ENCODE measurements at places on chromosomes 5 and 9.

- DNase-seq = peak; percentile 96
Measured at GRCh38 chr9:113454914-113455761, 8.4 kb upstream of the RGS3 start.

GRCh38 chr9:73037613-73038012 is 84.8 kb upstream of the ALDH1A1 start:
- no peak for DNase-seq

- no peak for DNase-seq
Measured at GRCh38 chr5:126694403-126694802, 82.5 kb upstream of the LMNB1 start.

DNA sequence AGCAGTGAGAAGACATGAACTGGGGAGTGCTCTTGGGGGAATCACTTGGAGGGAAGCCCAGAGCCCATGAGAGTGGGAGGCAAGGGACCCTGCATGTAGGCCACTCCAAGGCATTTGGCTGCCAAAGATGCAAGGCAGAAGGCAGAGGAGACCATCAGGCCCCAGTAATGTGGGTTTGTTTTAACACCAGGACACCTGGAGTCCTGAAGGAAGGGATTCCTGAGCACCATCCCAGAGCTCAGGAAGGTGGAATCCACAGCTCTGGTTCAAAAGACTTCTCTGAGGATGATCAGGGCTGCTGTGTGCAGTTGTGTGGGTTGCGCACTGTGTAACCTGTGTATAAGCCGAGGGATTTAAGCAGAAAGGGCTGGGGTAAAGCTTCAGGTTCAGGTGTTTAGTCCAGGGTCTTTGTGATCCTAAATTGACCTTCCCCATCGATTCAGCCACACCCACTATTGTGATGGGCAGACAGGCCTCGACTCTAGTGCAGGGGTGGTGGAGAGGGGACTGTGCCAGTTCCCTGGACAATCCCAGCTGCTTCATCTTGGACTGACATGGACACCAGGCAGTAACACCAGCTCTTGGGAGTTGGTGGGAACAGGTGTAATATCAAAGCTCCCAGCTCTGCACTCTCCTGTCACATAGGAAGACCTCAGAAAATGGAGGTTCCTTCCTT is 11.0 kb downstream of the B4GALT7 start:
- no peak for DNase-seq

GRCh38 chr5:74306845-74307244 is 333.7 kb downstream of the ENC1 start:
- DNase-seq = no peak

DNA sequence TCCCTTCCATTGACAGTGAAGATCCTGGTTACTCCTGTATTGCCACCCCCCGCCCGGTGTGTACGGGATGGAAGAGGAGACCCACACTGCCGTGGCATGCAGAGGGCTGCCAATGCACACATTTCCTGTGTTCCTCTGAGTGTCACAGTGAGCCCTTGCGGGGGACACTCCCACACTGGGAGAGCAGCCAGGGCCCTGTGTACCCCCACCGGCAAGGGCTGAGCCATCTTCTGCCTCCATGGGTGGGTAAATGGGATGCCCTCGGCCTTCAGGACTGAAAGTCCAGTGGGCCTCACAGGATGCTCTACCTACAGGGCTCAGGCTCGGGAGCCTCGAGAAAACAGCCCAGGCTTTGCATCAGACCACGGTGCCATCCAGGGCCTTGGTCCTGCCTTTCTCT is 18.1 kb downstream of the IRX1 start:
- no peak for DNase-seq

DNA sequence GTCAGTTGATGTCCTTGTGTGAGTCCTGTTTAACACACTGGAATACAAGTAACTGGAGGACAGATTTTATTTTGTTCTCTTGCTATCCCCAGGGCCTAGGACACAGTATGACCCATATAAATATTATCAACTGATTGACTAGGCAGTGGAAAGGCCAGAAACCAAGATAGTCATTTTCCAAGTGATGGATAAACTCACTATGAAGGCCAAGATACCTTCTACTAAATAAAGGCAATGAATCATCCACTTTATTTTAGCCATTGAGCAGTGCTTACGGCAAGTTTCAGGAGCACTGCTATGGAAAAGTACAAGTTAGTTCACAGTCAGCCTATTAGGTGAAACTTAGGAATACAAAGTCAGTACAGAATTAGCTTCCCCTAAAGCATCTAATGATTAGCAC is 153.2 kb downstream of the SEMA5A start:
- DNase-seq = no peak
